ENCODE measurements at places on chromosomes 6 and 20. TPM values are rescaled to one million over a fixed set of nuclear protein-coding genes. Genes with fewer than 3 reads are reported as not detected.

The KIF13A gene
- 28.3 TPM for polyA plus RNA-seq

The SLPI gene
- 3.7 TPM for polyA plus RNA-seq

The PTPRT gene
- not detected for polyA plus RNA-seq

The RGS17 gene
- polyA plus RNA-seq, result 2.5 TPM

The RSPO3 gene
- 120 TPM for polyA plus RNA-seq

The RNGTT gene
- 11.1 TPM for polyA plus RNA-seq

The DSP gene
- 14.1 TPM for polyA plus RNA-seq

The LTA gene
- polyA plus RNA-seq, result not detected

The RIPOR2 gene
- not detected for polyA plus RNA-seq

The SLC22A3 gene
- 44.9 TPM for polyA plus RNA-seq

The CDH22 gene
- polyA plus RNA-seq, result 0.03 TPM

The HLA-DMB gene
- polyA plus RNA-seq, result 3.0 TPM

The OR2H2 gene
- not detected for polyA plus RNA-seq

The WFDC10B gene
- not detected for polyA plus RNA-seq

The SPEF1 gene
- 1.4 TPM for polyA plus RNA-seq

The TFAP2D gene
- polyA plus RNA-seq, result not detected

The PNLDC1 gene
- polyA plus RNA-seq, result 0.13 TPM

The PHACTR3 gene
- polyA plus RNA-seq, result not detected

The MYBL2 gene
- polyA plus RNA-seq, result 59.5 TPM

The C4B gene
- 1.3 TPM for polyA plus RNA-seq

The CGA gene
- not detected for polyA plus RNA-seq

The FRK gene
- 2.2 TPM for polyA plus RNA-seq

The AVP gene
- not detected for polyA plus RNA-seq

The ARMC2 gene
- 2.1 TPM for polyA plus RNA-seq

The C6orf15 gene
- not detected for polyA plus RNA-seq

The PSORS1C1 gene
- polyA plus RNA-seq, result 3.0 TPM

The UBE2C gene
- polyA plus RNA-seq, result 212 TPM

The PGBD1 gene
- polyA plus RNA-seq, result 4.1 TPM

The TMEM200A gene
- polyA plus RNA-seq, result not detected
